ENCODE measurements at places on chromosomes 3 and 15.
A peak's percentile ranks its signal among the peaks of the same experiment; 100 is the strongest.

DNA sequence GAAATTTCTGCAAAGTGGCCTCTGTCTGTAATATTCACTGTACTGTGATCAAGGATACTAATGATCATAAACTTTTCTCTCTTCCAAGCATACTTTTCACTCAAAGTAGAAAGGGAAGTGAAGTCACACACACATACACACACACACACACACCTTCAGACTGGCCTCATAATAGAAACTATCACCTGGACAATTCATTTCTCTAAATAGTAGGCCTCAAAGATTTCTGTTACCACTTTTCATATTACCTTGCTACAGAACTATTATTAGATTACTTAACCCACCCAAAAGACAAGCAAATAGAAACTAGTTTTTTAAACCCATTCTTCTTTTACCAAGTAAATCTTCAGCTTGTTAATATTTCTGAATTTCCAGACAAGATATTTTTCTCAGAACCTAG lies 12.2 kb downstream of the CPB1 start:
- no peak for DNase-seq

- DNase-seq: no peak
These were observed 431.6 kb downstream of the MAGI1 start for GRCh38 chr3:65607101-65607500.

DNA sequence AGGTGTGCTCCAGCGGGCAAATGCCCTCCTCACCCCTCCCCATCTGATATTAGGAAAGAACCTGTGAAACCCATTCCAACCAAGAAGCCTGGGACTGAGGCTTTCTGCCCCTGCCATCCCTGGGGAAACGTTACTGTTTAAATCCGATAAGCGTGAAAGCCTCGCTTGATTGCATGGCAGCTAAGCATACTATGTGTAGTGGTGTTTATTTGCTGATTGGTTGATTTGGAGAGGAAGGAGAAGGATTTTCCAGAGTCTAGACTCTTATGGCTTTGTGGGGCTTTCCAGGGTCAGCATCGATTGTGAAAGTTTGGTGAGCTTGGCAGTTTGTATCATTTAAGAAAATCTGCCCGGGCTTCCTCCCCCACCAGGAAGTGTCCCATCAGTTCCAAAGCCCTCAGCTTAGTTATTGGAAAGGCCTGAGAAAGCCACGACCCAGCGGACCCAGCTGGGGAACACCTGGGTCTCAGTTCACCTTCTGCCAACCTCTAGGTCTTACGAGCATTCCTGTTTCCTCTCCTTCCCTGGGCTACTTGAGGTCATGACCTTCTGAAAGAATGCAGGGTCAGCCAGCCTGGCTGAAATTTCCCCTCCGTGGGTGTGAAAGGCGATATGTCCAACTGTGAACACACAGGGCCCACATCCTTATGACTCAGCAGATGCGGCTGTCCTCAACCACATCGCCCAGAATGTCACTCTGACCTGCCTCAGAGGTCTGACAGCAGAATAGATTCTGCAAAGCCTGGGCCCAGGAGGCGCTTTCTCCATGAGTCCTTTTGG lies 62.8 kb upstream of the HERC1 start:
- no peak for DNase-seq

GRCh38 chr3:115211810-115212492 lies 64.9 kb upstream of the ZBTB20 start:
- DNase-seq: no peak

DNA sequence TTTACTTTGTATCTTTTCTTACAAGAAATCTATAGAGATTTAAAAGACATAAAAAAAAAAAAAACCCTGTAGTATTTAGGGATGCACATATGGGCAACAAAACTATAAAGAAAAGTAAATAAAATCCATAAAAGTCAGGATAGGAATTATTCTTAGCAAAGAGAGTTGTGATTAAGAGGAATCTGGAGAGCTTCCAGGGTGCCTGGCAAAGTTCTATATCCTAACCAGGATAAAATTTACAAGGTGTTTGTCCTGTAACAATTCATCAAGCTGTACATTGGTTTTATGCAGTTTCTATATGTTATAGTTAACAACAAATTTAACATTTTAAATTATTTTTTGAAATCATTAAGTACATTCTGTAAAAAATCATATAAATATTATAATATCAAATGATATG lies 7.9 kb downstream of the SECISBP2L start:
- DNase-seq: no peak

DNA sequence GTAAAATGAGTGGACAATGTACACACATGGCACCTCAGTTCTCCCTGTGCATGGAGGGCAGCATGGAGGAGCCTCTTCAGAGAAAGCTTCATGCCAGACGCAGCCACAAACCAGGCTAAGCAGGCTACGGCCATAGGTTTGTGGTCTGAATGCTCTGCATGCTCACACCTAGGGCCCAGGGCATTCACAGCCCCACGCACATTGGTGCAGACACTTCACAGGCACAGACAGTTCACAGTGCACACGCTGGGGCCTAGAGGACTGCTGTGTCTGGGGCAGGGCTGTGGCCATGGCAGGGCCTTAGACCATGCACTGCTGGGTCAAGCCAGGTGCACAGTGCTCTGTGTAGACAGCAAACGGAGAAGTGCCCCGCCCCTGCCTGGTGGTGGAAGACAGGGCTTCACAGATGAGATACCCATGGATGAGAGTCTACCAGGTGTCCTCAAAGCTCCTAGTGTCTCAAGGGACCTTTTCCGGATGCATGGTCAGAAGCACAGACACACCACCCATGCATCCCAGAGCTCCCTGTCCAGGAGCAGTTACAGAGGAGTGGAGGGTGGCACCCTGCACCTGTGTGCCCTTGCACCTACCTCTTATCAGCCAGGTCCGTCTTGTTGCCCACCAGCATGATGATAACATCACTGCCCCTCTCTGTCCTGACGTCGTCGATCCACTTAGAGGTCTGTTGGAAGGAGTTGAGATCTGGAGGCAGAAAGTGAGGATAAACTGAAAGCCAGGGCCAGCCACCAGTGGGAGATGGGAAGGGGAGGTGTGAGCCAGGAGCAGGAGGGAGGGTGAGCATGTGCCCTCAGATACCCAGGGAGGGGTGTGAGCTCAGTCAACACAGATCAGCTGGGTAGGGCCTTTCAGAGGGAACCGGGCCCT lies 33.5 kb downstream of the SRPRB start:
- DNase-seq: no peak

DNA sequence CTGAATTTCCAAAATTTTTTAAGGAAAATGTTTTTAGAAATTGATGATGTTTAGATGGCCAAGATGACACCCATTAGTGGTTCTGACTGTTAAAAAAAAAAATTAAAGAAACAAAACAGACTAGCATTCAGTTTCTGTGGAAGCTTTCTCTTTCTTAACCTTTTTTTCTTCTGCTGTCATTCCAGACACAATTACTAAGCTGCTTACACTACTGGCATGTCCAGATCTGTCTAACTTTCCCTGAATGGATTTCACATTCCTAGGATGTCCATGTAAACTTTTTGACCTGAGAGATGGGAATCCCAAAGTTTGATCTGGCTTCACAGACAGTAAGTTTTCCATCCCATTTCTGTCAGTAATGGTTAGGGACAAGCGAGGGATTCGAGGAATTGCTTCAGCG lies 10.3 kb upstream of the MTMR10 start:
- DNase-seq: no peak

DNA sequence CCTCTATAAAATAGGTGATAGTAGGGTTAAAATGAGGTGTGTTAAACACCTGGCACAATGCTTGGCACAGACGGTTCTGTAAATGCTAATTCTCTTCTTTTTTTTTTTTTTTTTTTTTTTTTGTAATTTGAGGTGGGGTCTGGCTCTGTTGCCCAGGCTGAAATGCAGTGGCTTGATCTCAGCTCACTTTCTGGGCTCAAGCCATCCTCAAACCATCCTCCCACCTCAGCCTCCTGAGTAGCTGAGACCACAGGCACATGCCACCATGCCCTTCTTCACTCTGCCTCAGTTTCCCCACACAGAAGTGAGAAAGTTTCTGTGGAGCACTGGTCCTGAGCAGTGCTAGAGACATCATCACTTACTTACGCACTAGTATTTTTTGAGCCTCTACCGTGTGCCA lies 57.4 kb downstream of the SLC6A6 start:
- DNase-seq: no peak

DNA sequence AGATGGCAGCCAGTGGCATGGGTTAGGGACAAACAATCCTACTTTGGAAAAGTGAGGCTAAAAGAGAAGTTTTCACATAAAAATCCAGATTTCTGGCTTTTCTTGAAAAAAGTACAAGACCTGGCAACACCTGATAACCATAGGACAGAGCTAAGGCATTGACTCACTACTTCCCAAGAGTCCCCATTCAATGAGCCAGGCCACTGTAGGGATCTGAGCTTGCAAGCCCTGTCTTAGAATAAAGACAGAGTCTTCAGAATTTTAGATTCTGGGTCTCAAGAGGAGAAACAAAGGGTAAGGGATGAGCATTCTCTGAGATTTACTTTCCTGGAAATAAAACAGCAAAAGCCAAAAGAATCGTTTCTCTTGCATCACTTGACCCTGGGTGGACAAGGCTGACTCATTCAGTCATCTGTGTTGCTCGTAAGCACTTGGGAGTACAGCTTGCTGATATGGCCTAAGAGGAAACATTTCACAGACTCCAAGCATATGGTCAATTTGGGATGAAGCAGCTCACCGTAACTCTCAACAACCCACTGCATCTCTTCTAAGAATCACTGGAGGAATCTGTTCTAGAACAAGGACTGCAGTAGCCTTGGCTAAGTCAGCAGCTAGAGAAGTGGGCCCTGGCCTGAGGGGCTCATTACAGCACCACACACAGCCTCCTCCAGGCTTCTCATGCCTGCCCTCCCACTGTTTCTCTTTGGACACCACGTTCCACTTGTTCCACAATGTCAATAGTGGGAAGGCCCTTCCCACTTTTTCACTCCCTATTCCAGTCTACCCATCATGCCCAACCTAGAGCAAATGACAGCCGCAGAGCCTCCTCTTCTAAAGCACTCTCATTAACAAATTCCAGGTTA lies 86.2 kb downstream of the RFTN1 start:
- no peak for DNase-seq

GRCh38 chr15:44971036-44971435 lies 14.5 kb downstream of the TERB2 start:
- no peak for DNase-seq

DNA sequence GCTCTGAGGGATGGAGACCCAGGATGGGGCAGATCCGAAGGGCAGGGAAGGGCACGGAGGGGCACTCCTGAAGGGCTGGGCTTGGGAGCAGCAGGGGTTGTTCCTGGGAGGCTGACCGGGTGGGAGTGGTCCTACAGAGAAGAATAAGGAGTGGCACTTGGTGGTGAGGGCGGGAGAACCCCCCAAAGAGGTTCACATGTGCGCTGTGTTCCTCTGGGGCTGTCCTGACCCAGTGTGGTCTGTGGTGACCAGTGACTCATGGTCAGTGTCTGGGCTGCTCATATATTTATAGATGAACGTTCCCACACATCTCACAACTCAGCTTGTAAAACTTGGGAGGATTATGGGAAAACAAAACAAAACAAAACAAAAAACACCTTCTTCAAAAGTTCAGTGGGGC lies 10.0 kb downstream of the TRPM1 start:
- DNase-seq: no peak

GRCh38 chr3:55169608-55170072 lies 241.8 kb upstream of the LRTM1 start:
- DNase-seq: no peak

- peak; percentile 7 for DNase-seq
These were observed 36.3 kb downstream of the CHST14 start for GRCh38 chr15:40506964-40507571.

DNA sequence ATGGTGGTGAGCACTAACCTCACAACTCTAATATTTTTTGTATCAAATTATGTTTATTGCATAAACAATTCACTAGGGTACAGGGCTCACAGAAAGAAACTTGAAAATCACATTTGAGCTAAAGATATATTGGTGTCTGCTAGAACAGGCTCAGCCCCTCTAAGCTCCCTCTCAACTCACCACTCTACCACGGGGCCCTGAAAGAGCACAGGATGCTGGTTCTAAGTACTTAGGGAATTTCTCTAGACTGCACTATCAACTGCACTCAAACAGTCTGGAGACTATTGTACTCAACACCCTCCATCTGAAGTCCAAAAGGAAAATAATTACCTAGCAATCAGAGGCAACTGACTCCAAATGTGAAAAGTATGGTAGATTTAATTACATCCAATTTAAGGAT lies 98.7 kb upstream of the STRIT1 start:
- DNase-seq: no peak

- no peak for DNase-seq
These were observed 53.0 kb downstream of the SUCLG2 start for GRCh38 chr3:67601385-67601784.

DNA sequence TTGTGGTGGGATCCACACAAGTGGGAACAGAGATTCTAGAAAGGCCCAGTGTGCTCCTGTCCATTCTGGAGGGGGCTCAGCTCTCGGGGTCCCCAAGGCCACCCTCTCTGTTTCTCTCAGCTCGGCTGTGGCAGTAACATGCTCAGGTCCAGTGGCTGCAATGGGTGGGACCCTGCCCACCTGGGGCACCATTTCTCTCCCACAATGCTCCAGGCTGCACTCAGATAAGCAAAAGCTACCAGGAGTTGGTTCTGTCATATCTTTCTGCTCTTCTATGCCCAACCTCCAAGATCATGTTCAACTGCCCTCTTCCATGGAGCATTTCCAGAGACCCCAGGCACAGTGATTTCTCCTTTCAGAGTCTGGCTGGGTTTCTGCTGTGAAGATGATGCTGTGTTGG lies 40.8 kb downstream of the ITGA11 start:
- DNase-seq: no peak

- DNase-seq: no peak
These were observed 32.3 kb downstream of the XXYLT1 start for GRCh38 chr3:195238586-195239118.

DNA sequence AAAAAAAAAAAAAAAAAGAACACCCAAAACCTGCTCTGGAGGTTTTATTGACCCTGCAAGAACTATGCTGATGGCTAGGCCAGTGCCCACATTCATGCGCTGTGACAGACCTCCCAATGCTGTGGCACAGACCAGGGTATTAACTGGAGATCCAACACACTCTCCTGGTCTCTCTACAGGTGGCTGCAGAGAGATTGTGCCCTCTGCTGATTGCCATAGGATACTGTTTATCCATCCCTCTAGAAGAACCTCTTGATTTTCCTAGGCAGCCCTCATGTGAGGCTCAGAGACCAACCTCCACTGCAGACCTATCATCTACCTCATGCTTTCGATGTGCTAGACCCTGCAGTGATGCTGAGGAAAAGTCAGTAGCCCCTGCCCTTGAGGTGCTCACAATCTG lies 125.5 kb upstream of the TRIM42 start:
- no peak for DNase-seq

DNA sequence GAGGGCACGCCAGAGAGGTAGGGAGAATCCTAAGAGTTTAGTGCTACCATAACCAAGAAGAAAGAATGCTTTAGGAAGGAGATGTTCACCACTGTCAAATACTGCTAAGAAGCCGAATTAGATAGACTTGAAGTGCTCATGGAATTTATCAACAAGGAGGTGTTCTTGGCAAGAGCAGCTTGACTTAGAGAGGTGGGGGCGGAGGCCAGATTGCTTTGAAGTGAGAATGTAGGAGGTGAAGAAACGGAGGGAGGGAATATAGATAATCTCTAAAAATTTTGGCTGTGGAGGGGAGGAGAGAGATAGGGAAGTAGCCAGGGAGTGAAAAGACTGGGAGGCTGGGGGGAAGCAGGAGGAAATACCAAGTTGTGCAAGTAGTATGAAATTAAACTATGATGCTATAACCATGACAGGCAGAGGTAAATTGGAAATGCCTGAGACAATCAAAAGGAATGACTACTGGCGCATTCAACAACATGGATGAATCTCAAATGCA lies 35.5 kb downstream of the GADL1 start:
- no peak for DNase-seq

GRCh38 chr3:108096532-108097321 lies 5.9 kb upstream of the CD47 start:
- no peak for DNase-seq

GRCh38 chr3:160016972-160017371 lies 28.3 kb downstream of the IL12A start:
- no peak for DNase-seq

All from stimulated activated CD4-positive, alpha-beta T cell treated with anti-CD3 and anti-CD28 coated beads, Interleukin-1b, Interleukin-23, amount 100 ng/mL, for 1 hour (primary cell).